ENCODE measurements at places on chromosomes 2 and 18. TPM values are rescaled to one million over a fixed set of nuclear protein-coding genes. Genes with fewer than 3 reads are reported as not detected.

GRCh38 chr2:28662044-28662443 lies 89.6 kb upstream of the PPP1CB start:
- DNase-seq = no peak

GRCh38 chr2:124081154-124081716 lies 56.1 kb downstream of the CNTNAP5 start:
- no peak for DNase-seq

GRCh38 chr2:37869771-37870170 lies 55.3 kb upstream of the RMDN2 start:
- no peak for DNase-seq

GRCh38 chr2:41595240-41595639 lies 452.6 kb upstream of the PKDCC start:
- DNase-seq = no peak

DNA sequence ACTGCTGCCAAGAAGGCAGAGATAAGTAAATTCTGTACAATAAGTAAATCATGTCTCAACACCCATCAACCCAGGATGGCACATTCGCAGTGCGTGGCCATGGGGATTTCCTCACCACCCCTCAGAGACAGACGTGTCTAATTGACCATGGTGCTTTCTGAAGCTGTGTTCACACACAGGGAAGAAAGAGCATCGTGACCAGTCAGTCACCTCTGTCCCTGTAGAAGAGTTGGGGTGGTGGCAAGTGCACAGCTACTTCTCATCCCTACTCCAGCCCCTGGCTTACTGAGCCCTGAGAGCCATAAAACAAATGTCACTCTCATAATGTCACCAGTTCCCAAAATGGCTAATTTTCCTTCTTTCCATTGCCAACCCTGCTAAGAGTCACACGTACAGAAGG lies 31.3 kb upstream of the MLPH start:
- no peak for DNase-seq

ONECUT2 gene
- total RNA-seq = under 0.01 TPM

REG3G gene
- total RNA-seq = not detected
